Progenitor cell of endocrine pancreas (in vitro differentiated cells): ENCODE measurements at places on chromosomes 1 and 21. TPM values are rescaled to one million over a fixed set of nuclear protein-coding genes. Genes with fewer than 3 reads are reported as not detected.

SLC6A17 gene
- 0.11 TPM in 1 of 2 replicates, not detected in the other for total RNA-seq

CFHR3 gene
- 0.31 and 0.55 TPM in 2 replicates for total RNA-seq

HAO2 gene
- total RNA-seq = not detected in 2 replicates

CHRM3 gene
- total RNA-seq = 2.0 and 3.0 TPM in 2 replicates

LCK gene
- 0.77 and 1.2 TPM in 2 replicates for total RNA-seq

RPTN gene
- total RNA-seq = not detected in 2 replicates

FAM72C gene
- 0.62 and 2.0 TPM in 2 replicates for total RNA-seq

TTC24 gene
- total RNA-seq = not detected in 2 replicates

SYT11 gene
- total RNA-seq = 1.7 and 2.0 TPM in 2 replicates

AADACL3 gene
- not detected in 2 replicates for total RNA-seq

GJC2 gene
- 1.7 and 2.1 TPM in 2 replicates for total RNA-seq

PGBD5 gene
- total RNA-seq = 12.6 and 16.2 TPM in 2 replicates

LY9 gene
- not detected in 2 replicates for total RNA-seq

NKAIN1 gene
- 15.5 and 16.1 TPM in 2 replicates for total RNA-seq

C1QB gene
- total RNA-seq = not detected in 2 replicates

DNA sequence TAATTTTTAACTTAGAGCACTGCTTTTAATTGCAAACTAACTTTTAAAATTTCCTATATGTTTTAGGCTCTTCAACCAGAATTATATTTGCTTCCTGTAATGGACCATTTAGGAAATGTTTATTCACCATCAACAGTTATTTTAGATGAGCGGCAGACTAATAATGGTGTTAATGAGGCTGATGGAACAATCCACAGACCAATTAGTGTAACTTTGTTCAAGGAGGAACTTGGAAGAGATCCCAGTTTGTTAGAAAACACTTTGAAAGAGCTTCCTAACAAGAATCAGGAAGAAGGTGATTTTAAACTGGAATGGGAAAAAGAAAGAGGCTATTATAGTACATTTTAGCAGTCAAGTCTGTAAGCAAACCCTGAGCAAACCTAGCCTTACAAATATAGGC, 19.4 kb upstream of the GNG5 start:
- DNase-seq = no peak

DNA sequence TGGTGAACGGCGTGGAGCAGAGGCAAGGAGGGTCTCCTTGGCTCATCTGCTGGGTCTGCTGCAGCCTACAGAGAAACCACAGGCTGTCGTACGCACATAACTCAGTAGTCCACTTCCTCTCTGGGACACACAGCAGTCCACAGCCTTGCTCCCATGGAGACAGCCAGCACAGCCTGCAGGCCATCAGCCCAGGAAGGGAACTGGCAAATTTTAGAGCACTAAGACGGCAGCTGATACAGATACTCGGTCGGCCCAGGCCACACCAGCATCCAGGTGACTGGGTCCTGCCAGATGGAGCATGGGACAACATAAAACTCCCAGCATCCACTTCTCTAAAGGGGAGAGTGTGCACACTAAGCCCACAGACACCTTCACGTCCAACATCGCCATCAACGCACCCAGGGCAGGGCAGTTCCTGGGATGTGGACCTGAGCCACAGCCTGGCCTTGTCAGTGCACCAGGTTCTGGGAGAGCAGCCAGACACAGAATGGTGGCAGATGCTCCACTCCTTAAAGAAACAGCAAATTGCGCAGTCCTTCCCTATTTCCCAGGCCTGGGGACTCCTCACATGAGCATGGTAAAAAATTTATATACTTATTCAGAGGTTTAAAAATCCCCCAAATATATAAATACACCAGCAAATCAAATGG, 247.1 kb upstream of the RAB4A start:
- no peak for DNase-seq

- DNase-seq = no peak
Observed at GRCh38 chr1:87053446-87053845, 139.0 kb downstream of the HS2ST1 start.

- no peak for DNase-seq
Observed at GRCh38 chr1:42820813-42821212, 3.6 kb upstream of the SVBP start.

- DNase-seq = no peak
Observed at GRCh38 chr1:61132176-61132638, 49.8 kb downstream of the NFIA start.

GRCh38 chr1:205298191-205298994, 23.2 kb downstream of the NUAK2 start:
- no peak for DNase-seq

DNA sequence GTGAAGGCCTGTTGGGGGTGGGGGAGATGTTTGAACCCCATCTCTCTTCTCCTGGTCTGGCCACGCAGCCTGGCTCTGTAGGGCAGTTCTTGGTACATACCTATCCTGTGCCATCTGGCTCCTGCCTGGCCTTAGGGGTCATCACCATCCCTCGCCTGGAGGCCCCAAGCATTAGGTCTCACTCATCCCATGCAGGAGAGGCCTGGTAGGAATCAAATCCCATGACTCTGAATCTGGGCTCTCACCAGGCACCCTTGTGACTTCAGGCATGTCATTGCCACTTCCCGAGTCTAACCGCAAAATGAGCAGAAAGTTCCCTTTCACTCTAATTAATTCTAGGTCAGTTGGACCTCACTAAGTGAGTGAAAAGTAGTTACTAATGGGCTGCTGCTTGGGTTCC, 37.2 kb downstream of the ETNK2 start:
- no peak for DNase-seq

GRCh38 chr1:53585129-53585528, 125.9 kb downstream of the DMRTB1 start:
- no peak for DNase-seq

DNA sequence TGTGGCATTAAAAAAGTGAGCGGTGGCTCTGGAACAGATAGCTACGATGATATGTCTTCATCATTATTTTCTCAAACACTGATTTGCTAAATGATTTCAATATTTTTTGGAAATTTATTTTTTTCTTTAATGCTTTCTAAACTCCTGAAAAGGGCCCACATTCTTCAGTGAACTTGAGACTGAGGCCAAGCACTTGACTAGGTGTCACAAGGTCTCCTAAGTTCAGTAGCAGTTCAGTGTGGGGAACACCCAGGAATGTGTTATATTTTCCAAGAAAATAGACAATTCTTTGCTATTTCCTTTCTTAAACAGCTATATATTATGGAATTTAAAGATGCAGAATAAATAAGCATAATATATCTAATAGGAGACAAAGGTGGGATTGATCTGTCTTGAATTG, 850.9 kb downstream of the USP25 start:
- DNase-seq = no peak

- DNase-seq = no peak
Observed at GRCh38 chr21:14880922-14881321, 183.9 kb downstream of the NRIP1 start.

- no peak for DNase-seq
Observed at GRCh38 chr1:31373897-31374486, 1.1 kb upstream of the FABP3 start.

- DNase-seq = no peak
Observed at GRCh38 chr1:230243146-230243545, 176.1 kb downstream of the GALNT2 start.

- DNase-seq = peak; percentile 80
Observed at GRCh38 chr1:51296383-51297357, 33.7 kb downstream of the TTC39A start.

DNA sequence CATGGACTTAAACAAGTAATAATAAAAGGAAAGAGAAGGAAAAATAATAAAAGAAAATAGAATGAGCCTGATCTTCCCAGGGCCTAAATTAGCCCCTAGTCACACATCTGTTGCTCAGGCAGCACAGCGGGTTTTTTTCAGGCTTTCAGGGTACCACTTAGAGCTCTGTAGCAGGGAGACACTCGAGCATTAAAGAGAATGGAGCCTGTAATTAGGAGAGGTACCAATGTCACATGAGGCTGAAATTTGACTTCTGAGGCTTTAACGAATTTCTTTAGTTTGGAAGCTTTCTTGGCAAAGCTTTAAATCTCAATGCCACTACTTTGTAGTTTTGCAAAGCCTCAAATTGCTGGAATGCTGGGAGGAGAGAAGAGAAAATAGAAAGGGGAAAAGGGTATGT, 116.3 kb downstream of the AK5 start:
- no peak for DNase-seq

DNA sequence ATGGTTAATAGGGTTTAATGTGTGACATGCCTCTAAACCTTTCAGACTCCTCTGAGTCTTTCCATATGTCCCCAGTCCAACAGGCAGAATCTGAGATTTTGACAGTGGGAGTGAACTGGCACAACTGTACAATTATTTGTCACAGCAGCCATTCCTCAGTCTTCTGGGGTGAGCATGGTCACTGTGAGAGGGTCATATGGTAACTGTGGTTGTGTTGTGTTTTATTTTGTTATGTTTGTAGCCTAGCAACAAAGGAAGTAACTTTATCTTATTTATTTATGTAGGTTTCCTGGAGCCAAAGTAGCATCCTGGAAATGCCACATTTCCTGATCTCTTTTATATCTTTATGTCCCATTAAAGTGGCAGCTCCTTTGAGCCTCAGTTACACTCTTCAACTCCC, 1067.9 kb downstream of the TTLL7 start:
- DNase-seq = no peak

DNA sequence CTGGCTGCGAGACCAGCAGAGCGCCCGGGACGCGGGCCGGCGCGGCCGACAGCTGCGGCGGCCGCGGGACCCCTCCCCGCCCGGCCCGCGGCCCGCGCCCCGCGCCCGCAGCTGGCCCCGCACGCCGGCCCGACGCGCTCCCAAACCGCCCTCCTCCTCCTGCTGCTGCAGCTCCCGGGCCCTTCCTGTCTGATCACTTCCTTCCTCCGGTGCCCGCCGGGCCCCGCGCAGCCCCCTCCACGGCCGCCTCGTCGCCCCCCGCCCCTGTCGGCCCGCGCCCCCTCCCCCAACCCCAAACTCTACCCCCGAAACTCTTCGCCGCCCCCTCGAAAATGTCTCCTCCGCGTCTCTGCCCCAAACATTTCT, 594 bp downstream of the LUZP1 start:
- peak; percentile 43 for DNase-seq

GRCh38 chr21:34887105-34887442, 162.0 kb downstream of the RUNX1 start:
- no peak for DNase-seq

DNA sequence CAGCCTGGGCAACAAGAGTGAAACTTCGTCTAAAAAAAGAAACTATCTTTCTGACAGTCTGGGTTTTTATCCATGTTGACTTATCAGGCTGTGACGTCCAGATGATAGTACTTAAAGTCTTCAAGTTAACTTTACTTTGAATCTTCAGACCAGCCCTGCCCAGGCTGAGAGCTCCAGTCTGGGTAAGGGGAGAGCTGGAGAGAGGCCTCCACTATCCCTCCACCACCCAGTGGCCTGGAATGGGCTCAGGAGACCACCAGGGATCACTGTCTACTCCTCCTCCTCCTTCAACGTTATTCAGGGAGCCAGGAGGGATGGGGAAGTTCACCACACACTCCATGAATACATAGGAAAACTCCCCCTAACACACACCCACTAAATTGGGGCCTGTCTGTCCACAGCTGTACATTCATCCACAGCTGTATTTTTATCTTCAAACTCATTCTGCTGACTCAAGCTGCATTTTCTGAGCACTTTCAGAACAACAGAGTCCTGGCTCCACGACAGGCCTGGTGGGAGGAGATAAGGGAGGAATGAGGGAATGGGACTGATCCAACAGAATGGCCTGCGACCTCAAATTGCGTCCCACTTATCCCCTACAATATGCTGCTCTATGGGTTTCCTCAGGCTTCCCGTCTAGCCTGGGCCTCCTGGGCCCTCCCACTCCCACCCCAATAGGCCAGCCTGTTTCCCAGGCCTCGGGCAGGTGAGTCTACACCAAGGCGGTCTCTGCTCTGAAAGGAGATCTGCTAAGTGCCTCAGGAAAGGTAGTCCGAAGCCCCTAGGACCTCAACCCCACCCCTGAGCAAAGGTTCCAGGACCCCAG, 1.8 kb downstream of the SLC45A3 start:
- DNase-seq = no peak

- no peak for DNase-seq
Observed at GRCh38 chr1:237877631-237878030, 13.1 kb downstream of the ZP4 start.

DNA sequence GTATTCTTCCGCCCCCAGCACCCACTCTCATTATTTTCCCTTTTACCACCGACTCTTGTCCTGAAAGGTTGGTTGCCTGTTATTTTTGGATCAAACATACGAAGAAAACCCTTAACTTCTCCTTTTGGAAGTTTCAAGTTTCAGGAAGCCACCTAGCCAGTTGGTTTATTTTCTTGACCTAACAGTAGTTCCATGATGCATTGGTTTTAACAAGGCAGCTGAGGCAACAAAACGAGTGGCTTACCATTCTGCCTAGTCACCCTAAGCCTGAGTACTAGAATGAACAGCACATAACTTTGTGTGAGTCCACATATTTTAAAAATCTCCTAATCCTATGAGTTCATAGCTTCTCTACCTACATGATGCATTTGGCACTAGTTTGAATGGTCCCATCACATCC, 28.9 kb downstream of the OLFM3 start:
- no peak for DNase-seq

DNA sequence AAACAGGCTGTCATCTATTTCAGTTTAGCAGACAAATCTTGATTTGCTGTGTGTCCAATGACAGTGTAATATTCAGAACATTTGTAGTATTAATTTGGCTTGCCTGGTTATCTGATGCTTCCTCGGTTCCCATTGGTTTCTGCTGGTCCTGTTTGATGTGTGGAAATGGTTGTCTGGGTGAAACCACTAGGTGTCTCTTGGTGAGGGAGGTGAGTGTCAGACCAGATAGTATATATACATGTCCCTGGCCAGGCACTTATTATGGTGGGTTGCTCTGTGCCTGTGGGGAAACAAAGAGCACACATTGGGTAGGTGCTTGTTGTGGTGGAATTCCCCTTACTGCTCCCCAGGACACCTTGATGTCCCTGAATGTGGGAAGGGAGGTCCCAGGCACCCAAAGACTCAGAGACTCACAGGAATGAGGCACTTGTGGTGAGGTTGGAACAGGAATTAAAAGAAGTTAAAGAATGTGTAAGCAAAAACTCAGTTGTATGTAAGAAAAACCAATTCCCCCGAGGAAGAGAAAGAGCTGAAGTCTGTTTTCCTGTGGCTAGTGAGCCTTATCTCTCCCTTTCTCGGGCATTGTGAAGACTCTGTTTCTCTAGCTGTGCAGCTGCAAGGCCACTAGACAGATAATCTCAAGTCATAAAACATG, 1519.1 kb downstream of the BRINP3 start:
- DNase-seq = no peak

GRCh38 chr1:87842156-87842555, 513.5 kb downstream of the LMO4 start:
- DNase-seq = no peak

DNA sequence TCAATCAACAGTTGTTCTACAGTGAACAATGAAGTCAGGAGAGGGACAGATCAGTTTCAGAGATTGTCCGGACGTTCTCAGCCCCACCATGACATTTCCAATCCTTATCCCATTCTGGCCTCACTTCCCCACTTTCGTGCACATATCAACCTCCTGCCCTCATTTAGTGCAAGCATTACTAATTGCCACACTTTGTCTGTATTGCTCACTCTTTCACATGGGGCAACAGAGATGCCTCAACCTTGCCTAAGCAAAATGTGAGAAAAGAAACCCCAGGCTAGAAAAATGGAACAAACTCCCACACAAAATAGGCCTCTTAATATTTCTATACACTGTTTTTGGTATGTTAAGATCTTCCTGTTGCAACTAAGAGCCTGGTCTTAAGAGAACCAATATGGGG, 8.9 kb upstream of the RGS1 start:
- no peak for DNase-seq
